Right renal pelvis (tissue), 4 donors: ENCODE measurements at places on chromosomes 3 and 15. TPM values are rescaled to one million over a fixed set of nuclear protein-coding genes. Genes with fewer than 3 reads are reported as not detected.

DNA sequence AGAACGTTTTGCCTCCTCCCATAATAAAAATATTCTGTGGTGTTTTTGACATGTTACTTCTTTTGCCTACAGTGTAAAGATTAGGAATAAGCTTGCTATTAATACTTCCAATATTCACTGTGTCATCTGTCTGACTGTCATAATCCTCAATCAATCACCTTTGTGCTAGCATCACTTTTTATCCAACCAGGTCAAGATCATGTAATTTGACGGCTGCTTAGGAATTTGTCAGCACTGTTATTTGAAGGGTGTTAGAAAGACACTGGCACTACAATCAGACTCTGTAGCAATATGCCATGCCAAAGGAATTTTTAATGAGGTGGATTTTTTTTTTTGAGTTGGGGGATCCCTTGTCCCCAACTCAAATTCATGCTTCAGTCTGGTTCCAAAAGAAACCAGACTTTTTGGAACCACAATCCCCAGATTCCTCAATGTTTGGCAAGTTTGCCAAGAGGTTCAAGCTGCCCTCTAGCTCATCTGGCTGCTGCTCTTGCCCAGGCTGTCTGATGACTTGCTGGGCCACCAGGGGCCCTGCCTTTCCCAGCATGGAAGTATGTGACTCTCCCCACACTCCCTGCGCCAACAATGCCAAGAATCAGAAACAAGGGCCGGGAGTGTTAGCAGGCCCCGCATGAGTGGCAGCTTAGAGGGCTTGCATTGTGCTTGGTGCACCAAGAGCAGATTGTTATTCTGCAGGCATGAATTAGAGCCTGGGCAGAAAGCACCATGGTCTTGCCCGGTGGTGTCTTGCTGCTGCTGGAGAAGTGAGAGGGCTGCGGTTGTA, 58.6 kb upstream of the TSC22D2 start:
- DNase-seq, result no peak

- no peak for DNase-seq
These were observed 229.6 kb downstream of the BBX start for GRCh38 chr3:107752202-107752990.

- DNase-seq, result no peak
These were observed 53.8 kb upstream of the SEC22A start for GRCh38 chr3:123147754-123148535.

Gene MST1
- 122 TPM for polyA plus RNA-seq

DNA sequence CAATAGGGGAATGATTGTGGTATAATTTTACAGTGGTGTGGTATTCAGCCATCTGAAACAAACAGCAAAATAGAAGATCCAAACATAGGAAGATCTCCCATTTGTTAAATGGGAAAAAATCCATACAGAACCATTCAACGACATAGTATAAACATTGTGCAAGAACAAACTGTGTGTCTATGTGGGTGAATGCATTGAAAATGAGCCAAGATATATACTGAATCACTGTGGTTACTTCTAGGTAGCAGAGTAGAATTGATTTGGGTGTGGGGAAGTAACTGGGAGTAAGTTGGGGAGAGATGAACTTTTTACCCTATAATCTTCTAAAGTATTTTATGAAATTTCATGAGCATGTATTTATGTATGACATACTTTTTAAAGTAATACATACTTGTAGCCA, 123.1 kb upstream of the UMPS start:
- no peak for DNase-seq

DNA sequence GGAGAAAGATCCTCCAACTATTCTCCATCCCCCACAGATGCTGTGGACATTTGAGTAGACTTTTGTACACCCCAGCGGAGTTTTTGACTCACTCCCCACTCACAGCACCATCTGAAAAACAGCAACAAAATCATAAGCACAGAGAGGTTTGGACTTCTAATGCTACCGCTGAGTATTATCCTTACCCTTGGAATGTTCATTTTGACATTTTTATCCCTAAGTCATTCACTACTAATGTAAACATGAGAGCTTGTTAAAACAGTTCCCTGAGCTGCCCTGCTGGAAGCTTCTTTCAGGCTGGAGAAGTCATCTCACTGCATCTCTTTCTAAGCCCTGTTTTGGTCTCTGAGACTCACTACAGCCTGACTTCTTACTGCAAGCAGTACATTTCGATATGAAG, 1045.9 kb downstream of the MCTP2 start:
- DNase-seq, result no peak

GRCh38 chr3:25834346-25834745, 44.5 kb downstream of the OXSM start:
- DNase-seq, result no peak

DNA sequence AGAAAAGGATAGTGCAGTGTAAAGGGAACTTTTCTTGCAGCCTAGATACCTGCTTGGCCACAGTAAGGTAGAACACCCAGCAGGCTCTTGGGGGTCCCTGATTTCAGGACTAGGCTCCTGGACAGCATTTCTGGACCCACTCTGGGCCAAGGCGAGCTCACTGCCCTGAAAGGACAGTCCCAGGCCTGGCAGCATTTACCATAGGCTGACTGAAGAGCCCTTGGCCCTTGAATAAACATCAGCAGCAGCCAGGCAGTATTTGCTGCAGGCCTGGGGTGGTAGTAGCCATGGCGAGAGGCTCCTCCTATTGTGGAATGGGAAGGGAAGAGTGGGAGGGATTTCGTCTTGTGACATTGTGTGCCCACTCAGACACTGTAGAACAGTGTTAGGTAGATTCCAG, 529.2 kb downstream of the TUSC7 start:
- DNase-seq, result no peak
